ENCODE measurements at places on chromosomes 16 and 17.
A peak's percentile ranks its signal among the peaks of the same experiment; 100 is the strongest.

DNA sequence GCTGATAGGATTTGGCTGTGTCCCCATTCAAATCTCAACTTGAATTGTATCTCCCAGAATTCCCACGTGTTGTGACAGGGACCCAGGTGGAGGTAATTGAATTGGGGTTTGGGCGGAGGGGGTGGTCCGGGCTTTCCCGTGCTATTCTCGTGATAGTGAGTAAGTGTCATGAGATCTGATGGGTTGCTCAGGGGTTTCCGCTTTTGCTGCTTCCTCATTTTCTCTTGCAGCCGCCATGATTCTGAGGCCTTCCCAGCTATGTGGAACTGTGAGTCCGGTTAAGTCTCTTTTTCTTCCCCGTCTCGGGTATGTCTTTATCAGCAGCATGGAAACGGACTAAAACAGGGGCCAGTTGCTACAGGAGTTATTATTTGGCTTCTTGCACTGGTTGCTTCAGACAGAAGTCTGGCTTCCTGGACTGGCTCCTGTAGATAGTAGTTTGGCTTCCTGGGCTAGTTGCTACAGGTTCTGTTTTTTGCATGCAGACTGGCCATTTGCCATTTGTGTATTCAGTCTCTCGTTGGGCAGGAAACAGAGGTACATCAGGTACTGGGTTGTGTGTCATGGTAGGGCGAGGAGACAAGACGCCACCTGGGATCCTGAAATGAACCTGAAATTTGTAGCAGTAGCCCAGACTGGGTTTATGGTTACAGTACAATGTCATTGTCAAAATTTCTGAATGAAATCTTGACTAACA lies 32.6 kb downstream of the CNTNAP4 start:
- no peak for DNase-seq

GRCh38 chr16:6852643-6853225 lies 479.9 kb upstream of the RBFOX1 start:
- DNase-seq = no peak

- DNase-seq = peak; percentile 36
These were observed 682.1 kb upstream of the SOX9 start for GRCh38 chr17:71438631-71439146.

DNA sequence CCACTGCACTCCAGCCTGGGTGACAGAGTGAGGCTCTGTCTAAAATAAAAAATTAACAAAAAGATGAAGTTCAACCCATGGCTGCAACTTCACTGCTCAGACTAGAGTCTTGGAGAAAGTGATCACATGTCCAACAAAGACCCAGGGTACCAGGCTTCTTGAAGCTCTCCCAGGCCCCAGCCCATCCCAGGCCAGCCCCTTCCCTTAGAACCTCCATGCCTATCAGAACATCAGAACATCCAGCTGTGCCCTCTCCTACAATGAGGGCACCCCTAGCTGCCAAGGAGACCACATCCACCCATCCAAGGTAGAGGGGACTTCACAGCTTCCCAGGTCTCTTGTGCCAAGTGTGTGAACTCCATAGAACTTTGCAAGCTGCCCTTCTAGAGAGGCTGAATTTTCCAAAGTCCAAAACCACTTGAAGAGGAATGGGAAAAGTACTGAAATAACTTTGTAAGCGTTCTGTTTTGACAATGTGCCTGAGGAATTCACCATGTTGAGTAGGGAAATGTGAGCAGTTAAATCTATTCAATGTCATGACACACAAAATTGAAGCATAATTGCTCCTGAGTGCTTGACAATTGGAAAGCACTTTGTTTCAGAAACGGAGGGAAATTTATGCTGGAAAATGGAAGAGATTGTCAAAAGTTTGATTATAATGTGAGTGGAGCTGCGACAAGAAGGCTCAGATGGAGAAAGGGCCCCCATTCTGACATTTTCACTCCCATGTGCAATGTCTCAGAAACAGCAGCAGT lies 230.4 kb downstream of the ZNF423 start:
- no peak for DNase-seq
